Muscle of leg (tissue), 16 donors: ENCODE measurements at places on chromosomes 6 and 20.

DNA sequence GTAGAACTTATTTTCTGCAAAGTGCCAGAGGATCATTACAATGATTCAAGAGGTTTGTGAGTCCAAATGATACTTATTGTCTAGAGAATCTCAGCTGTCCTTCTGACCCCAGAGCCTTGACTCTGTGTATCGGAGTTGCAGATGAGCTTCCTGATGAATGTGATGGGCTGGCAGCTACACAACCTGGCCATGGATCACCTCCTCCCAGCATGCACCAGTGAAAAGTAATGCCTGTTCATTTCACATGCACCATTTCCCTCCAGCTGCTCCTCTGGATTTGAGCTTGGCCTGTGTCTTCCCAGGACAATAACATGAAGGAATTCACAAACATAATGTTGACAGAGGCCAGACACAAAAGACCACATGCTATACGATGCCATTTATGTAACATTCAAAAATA lies 30.0 kb downstream of the SNHG17 start:
- no peaks in the 10 kb centered on the region for H3K36me3 ChIP-seq
- H3K27me3 ChIP-seq = no peaks in the 10 kb centered on the region
- no peak overlapping the region for H3K27ac ChIP-seq
- no peak for DNase-seq
- H3K4me1 ChIP-seq = no peaks in the 10 kb centered on the region

GRCh38 chr6:163782436-163783003 lies 368.0 kb downstream of the QKI start:
- H3K36me3 ChIP-seq = no peaks in the 10 kb centered on the region
- H3K4me3 ChIP-seq = no peak overlapping the region
- peak; percentile 48 for DNase-seq
- H3K4me1 ChIP-seq = peaks cover 34% of the 10 kb centered on the region
- no peaks in the 10 kb centered on the region for H3K27me3 ChIP-seq

GRCh38 chr6:138664745-138665144 lies 108.8 kb upstream of the CCDC28A start:
- no peak overlapping the region for H3K27ac ChIP-seq
- H3K4me3 ChIP-seq = no peak overlapping the region
- H3K27me3 ChIP-seq = no peaks in the 10 kb centered on the region
- H3K36me3 ChIP-seq = no peaks in the 10 kb centered on the region

DNA sequence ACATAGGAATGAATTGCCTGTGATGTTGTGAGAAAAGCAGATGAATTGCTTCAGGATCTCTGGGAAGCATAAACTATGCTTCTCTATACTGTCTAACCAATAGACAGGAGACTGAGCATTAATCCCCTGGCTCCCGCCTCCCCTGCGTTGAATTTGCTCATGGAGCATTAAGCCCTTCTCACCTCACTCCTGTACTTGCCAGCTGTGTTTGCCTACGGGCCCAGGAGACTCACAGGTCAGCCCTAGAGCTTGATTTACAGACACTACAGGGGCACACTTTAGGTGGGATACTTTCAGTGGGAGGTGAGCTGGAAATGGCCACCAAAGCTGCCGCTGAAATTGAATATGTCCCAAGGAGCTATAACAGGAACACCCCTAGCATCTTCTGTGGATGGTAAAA lies 418.7 kb downstream of the CBLN4 start:
- H3K27me3 ChIP-seq = no peaks in the 10 kb centered on the region
- H3K4me3 ChIP-seq = no peak overlapping the region
- no peaks in the 10 kb centered on the region for H3K36me3 ChIP-seq
- no peak for DNase-seq
- H3K27ac ChIP-seq = no peak overlapping the region
- H3K4me1 ChIP-seq = no peaks in the 10 kb centered on the region

GRCh38 chr6:160363016-160363996 lies 15.1 kb downstream of the SLC22A3 start:
- no peaks in the 10 kb centered on the region for H3K27me3 ChIP-seq
- no peak overlapping the region for H3K27ac ChIP-seq
- H3K36me3 ChIP-seq = no peaks in the 10 kb centered on the region

DNA sequence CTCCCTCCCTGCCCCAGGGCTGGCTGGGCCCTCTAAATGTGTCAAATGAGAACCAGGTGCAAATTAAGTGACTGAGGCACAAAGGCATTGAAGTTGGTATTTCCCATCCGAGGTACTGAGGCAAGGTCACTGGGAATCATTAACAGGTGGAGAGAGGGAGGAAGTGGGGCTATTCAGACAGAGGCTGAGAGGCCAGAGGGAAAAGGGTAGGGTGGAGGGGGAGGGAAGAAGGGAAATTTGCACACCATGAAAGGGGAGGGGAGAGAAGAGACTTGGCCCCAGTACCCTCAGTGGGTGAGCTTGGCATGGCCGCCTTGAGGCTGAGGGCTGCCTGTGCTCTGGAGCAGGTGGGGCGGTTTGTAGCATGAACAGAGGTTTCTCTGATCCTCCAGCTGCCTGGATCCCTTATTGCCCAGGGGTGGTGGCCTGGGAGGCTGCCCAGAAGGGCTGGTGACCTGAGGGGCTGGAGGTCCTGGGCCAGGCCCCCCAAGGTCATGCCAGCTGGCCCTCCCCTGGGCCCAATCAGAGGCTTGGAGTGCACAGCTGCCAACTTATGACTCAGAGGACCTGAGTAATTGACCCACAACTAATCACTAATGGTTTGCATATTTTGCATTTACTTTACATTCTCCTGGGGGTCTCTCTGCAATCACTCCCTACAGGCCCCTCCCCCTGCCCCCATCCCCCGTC lies 40.3 kb upstream of the ZFAND3 start:
- H3K4me3 ChIP-seq = no peak overlapping the region
- peaks cover 35% of the 10 kb centered on the region for H3K4me1 ChIP-seq

DNA sequence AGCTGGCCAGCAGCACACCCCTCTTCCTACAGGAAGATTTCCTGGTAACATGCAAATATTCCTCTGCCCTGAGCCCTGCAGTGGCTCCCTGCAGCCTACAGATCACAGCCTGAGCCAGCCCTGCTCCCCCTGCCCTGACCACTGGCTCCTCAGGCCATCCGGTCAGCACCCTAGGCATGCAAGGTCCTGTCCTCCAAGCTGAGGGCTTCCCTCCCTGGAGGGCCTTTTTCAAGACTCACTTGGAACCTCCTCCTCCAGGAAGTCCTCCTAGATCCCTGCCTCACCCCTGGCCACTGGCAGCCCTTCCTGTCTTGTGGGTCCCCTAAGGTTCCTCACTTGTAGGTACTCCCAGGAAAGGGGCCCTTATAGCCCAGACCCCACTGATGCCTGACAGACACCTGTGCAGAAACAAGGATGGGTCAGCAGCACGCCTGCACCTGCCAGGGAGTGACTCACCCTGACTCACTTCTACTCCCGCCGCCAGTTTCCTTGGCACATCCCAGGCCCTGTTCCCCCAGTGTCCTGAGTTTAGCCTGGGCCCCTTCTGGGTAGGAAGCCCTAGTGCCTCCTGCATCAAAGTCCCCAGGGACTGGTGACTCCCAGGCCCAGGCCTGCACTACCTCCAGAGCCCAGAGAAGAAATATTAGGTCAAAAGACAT lies 3.2 kb downstream of the SLC4A11 start:
- no peak overlapping the region for H3K27ac ChIP-seq
- H3K4me1 ChIP-seq = peaks cover 23% of the 10 kb centered on the region
- DNase-seq = no peak
- H3K27me3 ChIP-seq = peaks cover 54% of the 10 kb centered on the region
- no peak overlapping the region for H3K4me3 ChIP-seq

DNA sequence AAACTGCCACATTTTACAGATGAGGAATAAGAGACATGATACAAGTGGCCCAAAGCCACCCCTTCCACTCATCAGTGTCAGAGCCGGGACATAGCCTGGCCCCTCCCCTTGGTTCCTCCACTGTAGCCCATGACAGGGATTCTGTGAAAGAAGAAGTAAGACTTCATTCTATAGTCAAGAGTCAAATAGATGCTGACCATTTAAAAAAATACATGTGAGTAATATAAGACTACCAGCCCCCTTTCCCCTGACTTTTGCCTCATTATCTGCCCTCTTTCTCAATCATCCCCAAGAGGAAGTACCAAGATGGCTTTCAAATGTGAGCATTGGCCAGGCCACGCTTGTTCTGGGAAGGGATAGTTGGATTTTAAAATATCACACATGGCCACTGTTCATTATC lies 57.8 kb upstream of the TAB2 start:
- no peaks in the 10 kb centered on the region for H3K36me3 ChIP-seq
- H3K4me1 ChIP-seq = peaks cover 2% of the 10 kb centered on the region
- H3K4me3 ChIP-seq = no peak overlapping the region
- peak; percentile 63 for DNase-seq
- H3K27ac ChIP-seq = no peak overlapping the region
- no peaks in the 10 kb centered on the region for H3K27me3 ChIP-seq

GRCh38 chr6:126227833-126228702 lies 111.8 kb upstream of the CENPW start:
- no peak overlapping the region for H3K27ac ChIP-seq
- H3K4me3 ChIP-seq = no peak overlapping the region
- DNase-seq = no peak
- H3K27me3 ChIP-seq = no peaks in the 10 kb centered on the region
- H3K4me1 ChIP-seq = no peaks in the 10 kb centered on the region

DNA sequence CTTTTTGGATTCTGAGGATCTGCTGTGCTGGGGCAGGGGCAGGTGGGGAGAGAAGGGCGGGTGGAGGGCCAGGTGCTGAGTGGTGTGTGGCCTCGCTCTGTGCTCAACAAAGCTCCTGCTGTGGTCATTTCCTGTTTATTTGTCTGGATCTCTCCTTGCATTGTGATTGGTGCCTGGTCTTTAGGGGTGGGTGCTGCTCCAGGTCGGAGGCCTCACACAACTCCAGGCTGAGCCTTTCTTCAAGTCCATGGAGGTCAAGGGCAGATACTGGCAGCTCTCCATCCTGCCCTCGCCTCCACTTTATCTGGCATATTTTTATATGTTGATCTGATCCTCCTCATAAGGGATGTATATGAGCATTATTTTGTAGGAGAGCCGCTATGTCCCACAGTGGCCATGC lies 36.2 kb downstream of the HLA-F start:
- peaks cover 36% of the 10 kb centered on the region for H3K27me3 ChIP-seq
- H3K36me3 ChIP-seq = no peaks in the 10 kb centered on the region
- H3K27ac ChIP-seq = no peak overlapping the region
- no peak for DNase-seq

DNA sequence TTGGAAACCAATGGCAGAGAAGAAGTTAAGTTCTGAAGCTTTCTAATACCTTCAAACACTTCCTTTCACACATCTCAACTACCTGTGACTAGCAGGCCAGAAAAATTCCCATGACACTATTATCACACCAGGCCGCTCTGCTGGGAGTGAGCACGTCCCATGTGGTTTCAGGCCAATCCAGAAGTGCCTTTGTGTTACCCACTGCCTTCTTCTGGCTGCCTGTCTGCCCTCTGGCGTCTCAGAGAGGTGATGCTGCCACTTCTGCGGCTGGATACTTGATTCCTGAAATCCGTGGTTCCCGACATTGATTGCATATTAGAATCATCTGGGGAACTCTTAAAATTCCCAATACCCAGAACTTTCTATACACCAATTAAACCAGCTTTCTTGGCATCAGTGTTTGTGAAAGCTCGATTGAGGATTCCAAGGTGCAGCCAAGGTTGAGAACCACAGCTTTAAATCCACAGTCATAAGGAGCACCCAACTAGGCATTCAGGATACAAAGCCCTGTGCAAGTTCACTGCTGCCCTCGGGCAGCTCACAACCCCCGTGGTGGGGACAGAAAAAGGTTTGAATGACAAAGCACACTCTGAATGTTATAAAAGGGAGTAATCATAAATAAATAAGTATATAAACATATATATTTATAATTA lies 65.6 kb downstream of the STMND1 start:
- DNase-seq = peak; percentile 41
- H3K36me3 ChIP-seq = no peaks in the 10 kb centered on the region
- no peak overlapping the region for H3K4me3 ChIP-seq
- peaks cover 20% of the 10 kb centered on the region for H3K4me1 ChIP-seq
